Activated T-cell treated with anti-CD3 and anti-CD28 coated beads, Interleukin-2, amount 50 U/mL, for 24 hours (primary cell): ENCODE measurements at places on chromosomes 6 and 20.

DNA sequence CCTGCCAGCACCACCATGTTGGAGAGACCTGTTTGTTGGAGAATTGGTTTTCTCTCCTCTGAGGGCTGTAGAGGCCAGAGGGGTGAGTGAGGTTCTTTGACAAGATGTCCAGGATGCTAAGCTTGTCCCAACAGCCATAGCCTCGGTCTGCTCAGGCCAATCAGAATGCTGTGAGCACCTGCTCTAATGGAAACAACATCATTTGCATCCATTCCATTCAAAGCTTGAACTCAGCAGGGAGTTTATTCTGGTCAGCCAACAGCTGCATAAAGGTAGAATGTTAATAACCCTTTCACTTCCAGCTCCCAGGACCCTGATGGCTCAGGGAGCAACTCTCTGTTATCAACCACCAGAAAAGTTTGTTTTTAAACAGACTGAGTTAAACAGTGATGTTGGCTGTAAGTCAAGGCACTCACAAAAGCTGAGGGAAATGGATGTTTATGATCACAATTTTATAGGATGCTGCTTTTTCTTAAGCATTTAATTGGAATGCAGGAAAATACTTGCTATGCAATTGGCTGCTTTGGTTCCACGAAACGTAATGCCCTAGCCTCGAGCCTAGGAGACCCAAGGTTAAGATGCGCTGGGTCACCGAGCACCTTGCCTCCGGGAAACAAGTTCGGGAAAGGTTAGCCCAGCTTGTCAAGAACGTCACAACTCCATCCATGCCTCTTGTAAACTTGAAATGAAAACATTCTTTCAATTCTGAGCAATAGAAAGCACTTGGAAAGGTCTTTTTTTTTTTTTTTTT, 155.2 kb downstream of the NFATC2 start:
- no peak for DNase-seq

DNA sequence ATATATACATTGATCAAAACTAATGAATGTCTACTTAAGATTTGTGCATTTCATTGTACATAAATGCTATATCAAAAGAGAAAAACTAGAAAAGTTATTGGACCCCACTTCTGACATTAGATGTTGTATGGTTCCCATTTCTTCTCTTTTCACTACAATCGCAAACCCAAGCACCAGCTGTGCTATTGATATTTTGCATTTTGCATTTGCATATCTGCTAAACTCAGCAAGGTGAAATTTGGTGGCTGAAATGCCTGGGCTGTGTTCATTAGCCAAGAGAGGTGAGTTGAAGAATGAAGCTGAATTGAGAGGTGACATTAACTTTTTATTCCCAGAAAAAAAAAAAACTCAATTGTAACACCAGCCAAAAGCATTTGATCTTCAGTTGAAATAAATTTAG, 232.1 kb upstream of the TENT5A start:
- no peak for DNase-seq

DNA sequence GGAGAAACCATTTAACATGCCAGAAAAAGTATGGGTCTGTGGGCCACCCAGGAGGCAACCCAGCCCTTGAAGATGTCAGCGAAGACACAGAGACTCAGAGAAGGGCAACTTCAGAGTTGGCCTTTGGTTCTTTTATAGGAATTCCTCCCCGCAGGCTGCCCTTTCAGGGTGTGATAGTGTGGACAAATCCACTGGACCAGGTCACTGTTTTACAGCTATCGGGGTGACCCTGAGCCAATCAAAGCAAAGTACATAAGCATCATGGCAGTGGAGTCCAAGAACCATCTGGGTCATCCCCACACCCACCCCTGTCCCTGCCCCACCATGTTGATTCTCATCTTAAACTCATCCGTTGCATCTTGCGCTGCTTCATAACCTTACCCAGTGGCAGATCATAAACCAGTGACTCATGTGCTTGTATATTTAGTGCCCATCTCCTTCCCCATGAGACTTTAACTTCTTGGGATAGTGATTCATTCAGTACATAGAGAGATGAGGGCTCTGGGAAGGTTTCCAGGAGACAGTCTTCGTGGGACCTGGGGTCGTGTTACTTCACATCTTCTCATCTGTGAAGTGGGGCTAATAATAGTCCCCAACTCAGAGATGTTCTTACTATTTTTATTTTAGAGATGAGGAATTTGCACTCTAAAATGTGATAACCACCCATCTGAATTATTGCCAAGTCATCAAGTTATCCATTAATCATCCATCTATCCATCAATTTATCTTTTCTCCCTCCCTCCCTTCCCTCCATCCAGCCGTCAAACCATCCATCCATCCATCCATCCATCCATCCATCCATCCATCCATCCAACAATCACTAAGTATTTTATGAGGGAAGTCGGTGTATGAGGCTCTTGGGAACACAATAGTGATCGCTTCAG, 51.0 kb downstream of the EDN3 start:
- DNase-seq: no peak

DNA sequence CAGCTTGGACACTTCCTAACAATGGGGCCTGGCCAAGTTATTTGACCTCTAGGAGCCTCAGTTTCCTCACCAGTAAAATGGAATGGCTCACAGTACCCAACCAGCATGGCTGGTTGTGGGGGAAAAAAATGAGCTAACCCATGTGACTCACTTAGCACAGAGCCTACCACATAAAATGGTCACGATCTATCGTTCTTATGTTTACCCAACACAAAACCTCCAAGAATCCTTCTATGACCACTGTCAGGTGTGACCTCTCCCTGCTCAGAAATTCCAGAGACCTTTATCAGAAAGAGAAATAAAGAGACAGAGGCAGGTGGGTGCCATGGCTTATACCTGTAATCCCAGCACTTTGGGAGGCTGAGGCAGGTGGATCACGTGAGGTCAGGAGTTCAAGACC, 39.4 kb downstream of the BPIFB1 start:
- DNase-seq: no peak

GRCh38 chr6:78101387-78101786, 448.5 kb downstream of the MEI4 start:
- no peak for DNase-seq

DNA sequence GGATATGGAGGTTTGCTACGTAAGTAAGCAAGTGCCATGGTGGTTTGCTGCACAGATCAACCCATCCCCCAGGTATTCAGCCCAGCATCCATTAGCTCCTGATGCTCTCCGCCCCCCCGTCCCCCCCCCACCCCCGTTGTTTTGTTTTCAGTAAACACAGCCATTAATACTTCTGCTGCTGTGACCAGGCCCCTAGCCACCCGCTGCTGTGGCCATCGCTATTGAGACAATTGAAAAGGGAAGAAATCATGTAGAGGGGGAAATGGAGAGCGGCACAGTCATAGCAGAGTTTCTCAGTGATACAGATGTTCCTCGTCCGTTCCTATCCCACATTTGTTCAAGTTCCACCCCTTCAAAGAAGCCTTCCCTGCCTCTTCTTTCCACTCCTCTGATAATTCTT, 24.9 kb downstream of the SLC35D3 start:
- DNase-seq: no peak

DNA sequence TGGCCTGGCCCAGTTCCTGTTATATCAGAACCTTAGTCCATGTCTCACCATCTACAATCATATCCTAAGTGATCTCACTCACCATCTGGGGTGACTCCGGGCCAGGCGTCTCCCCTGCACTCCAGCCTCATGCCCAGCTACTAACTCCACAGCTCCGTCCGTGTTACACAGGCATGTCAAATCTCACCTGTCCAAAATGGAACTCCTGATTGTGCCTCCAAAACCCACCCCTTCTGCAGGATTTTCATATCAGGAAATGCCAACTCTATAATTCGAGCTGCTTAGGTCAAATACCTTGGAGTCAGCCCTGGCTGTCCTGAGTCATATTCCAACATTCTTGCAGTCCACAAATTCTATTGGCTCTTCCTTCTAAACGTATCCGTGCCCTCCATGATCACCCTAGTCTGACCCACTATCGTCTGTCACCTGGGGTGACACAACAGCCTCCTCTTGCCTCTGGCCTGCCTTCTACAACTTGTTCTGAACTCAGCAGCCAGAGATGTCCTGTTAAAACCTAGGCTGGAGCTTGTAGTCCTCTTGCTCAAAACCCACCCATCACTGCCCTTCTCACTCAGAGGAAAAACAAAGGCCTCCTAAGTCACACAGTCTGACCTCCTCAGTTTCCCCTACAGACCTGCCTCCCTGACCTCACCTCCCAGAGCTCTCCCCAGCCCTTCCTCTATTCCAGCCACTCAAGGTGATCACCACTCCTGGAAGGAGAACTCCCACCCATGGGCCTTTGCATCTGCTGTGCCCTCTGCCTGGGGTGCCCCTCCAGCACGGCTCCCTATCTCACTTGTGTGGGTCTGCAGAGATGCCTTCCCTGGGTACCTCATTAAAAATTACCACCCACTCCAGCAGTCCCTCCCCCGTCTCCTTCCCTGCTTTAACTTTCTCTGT, 85.3 kb upstream of the SIRPA start:
- no peak for DNase-seq

- DNase-seq: no peak
Observed at GRCh38 chr6:155645325-155645724, 189.7 kb upstream of the NOX3 start.

GRCh38 chr6:118914598-118914997, 20.4 kb downstream of the MCM9 start:
- no peak for DNase-seq

GRCh38 chr6:78561015-78561414, 306.3 kb upstream of the IRAK1BP1 start:
- DNase-seq: no peak

DNA sequence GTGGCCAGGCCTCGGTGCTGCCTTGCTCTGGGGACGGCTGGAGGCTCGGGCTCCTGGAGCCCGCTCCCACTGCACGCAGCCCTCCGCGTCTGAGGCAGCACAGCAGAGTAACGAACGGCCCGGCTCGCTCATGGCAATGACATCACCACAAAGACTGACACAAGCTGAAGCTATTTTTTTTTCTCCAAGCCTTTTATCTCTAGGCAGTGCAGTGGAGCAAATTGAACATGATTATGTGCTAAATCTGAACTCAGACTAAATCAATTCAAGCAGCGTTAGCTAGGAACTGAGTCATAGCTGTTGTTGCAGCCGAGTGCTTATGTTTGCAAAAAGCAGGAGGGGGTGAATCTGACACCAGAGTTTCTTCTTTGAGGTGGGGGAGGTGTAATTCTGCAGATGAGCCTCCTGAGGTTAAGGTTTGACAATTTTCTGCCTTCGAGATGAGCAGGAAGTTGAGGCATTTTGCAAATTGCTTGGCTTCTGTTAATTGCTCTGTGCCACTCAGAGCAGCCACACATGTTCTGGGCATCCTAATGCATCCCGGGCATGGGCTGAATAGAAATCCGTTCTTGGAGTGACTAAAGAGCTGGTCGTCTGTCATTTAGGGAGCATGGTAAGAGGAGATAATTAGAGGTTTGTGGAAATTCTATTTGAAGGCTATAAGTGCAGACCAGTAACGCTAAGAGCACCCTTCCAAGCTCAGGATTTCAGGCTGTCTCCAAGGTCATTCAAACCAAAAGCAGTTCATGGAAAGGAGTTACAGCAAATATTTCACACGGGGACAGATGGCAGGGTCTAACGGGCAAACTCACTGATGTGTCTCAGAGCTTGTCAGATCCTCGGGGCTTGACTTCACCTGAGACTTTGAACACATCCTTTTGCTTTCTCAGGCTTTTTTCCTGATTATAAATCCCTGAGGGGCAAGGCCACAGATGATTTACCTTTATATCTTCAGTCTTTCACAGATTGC, 155.1 kb upstream of the ENPP5 start:
- DNase-seq: no peak
